ENCODE measurements at places on chromosomes 16 and 17. TPM values are rescaled to one million over a fixed set of nuclear protein-coding genes. Genes with fewer than 3 reads are reported as not detected.

Gene RAB40C
- total RNA-seq = 22.5 TPM

DNA sequence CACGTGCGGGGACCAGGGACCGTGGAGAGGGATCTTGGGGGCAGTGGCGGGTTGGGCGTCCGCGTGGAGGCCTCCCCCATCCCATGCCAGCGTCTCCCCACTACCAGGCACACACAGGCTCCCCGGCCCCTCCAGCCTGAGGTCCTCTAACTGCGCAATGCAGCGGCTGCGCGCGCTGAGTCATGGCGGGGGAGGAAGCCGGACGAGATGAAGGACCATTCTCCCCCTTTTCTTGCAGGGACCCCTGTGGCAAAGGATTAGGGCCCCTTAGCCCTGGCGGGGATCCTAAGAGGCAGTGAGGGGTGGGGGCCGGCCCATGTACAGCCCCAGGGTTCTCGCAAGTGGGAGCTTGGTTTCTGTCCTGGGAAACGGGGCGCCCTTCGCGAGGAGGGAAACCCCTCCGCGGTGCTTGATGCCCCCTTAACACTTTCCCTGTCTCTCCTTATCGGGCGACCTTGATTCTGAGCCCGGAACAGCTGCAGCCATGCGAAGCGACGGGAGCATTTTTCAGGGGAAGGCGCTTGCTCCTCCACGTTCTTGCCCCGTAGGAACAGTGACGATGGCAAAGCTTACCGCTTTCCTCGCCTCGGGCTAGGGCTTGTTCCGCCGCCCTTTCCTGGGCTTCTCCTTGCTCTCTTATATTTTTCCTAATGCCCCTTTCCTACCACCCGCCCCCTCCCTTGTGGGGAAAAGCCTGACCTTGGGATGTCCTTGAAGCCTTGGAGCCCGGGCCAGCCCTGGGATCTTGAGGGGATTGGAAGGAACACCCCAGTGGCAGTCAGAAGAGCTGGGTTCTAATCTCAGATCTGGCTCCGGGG, 592 bp downstream of the ALDOA start:
- DNase-seq = peak; percentile 40

DNA sequence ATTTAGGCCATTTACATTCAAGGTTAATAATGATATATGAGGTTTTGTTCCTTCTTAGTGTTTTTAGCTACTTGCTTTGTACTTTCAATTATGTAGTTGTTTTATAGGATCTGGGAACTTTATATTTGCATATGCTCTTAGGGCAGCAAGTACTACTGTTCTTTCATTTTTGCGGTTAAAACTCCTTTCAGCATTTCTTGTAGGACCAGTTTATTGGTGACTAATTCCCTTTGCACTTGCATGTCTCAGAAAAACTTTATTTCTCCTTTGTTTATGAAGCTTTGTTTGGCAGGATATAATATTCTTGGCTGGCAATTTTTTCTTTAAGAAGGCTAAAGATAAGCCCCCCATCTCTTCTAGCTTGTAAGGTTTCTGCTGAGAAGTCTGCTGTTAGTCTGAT, 131.3 kb upstream of the CDH8 start:
- DNase-seq = no peak

DNA sequence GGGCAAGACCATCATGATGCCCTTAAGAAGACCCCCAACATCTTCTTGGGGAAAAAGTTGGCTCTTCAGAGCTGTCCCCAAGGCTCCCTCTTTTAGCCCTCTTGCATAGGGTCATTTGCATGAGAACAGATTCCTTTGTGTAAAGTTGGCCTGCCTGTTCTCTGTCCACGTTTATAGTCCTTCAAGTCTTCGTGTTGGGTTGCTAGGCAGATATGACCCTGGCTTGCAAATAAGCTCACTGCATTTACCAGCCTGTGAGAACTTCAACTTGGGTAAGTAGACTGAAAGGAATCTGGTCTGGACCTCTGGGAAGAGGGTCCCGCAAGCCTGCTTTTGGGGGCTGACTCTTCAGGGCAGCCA, 2.9 kb downstream of the ARSG start:
- no peak for DNase-seq

- DNase-seq = no peak
These were observed 70.5 kb downstream of the GAS7 start for GRCh38 chr17:10127819-10128425.

DNA sequence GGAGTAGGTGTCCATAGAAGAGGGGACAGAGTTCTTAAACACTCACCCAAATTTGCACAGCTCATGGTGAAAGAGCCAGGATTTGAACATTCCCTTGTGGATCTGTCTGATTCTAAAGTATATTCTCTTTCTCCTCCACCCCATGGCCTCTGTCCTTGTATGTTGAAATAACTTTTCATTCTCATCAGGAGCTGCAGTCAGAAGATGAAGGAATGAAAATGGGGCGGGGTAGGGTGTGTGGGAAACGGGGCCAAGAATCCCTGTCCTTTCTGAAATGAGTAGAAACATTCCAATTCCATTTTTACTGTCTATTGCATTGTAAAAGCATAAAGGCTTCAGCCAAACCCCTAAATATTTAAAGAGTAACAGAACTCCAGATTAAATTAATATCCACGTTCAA, 42.8 kb downstream of the NOG start:
- DNase-seq = no peak

Gene SECTM1
- total RNA-seq = 0.22 TPM

- peak; percentile 94 for DNase-seq
These were observed 6.1 kb downstream of the GJD3 start for GRCh38 chr17:40358323-40359038.

DNA sequence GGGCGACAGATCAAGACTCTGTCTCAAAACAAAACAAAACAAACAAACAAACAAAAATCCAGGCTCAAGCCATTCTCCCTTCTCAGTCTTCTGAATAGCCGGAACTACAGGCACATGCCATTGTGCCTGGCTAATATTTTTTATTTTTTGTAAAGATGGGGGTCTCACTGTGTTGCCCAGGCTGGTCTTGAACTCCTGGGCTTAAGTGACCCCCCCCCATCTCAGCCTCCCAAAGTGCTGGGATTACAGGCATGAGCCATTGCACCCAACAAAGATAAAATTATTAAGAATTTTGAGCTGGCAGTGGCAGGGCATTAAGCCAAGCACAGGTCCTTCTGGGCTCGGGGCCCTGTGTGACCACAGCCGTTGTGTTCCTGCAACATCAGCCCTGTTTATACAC, 69.9 kb upstream of the CBX4 start:
- DNase-seq = no peak

Gene NDRG4
- 24.6 TPM for total RNA-seq

Gene ZNF830
- total RNA-seq = 15.8 TPM

GRCh38 chr17:28948873-28949184, 2.5 kb downstream of the PHF12 start:
- DNase-seq = no peak

GRCh38 chr17:48187872-48188608, 80.5 kb downstream of the SNX11 start:
- no peak for DNase-seq

GRCh38 chr17:56801459-56802178, 32.1 kb downstream of the C17orf67 start:
- DNase-seq = no peak

- no peak for DNase-seq
These were observed 39.6 kb upstream of the PSMD7 start for GRCh38 chr16:74257061-74257460.

Gene TMEM98
- total RNA-seq = 70.3 TPM

DNA sequence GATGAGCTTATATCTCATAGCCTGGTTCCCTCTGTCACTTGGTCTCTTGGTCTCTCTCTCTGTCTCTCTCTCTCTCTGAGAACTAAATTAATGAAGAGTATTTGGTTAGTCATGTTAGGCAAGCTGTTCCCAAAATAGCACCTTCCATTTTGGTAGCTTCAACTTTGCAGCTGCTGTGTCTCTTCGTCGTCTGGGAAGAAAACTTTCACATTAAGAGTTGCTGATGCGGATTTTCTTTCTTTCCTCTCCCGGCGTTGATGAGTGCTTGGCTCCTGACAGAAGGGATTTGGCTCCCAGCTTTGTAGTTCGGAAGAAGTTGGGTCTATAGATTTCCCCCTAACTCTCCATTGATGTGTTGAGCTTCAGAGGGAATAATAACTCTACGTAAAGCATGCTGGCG, at the start of gene RBFOX1:
TSS of gene RBFOX1 (plus strand) at position 235 of the 400 bp plus-strand sequence.
- no peak for DNase-seq

Gene KREMEN2
- 7.5 TPM for total RNA-seq

- DNase-seq = no peak
These were observed 59.0 kb downstream of the ANKFY1 start for GRCh38 chr17:4204710-4205173.

Gene MYH1
- not detected for total RNA-seq

DNA sequence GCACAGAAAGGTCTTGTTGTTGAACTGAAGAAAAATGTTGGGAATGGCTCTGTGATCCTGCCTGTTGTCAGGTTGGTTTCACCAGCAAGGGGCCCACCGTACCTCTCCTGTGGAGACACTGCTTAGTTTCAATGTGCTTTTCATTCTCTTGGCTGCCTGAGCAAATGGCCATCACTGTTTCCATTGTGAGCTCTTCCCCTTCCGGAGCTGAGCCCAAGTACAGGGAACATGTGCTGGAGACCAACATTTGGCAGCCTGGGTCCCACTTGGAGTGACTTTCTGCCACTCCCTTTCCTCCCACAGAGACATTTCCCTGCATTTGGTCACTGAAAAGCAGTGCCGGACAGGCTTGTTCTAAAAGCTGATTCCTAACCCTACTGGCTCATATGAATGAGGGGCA, 23.1 kb downstream of the GABARAPL2 start:
- DNase-seq = no peak

Gene IGF2BP1
- 434 TPM for total RNA-seq

Gene GPR139
- total RNA-seq = 0.55 TPM

GRCh38 chr16:86345516-86345915, 164.8 kb upstream of the FOXF1 start:
- no peak for DNase-seq

DNA sequence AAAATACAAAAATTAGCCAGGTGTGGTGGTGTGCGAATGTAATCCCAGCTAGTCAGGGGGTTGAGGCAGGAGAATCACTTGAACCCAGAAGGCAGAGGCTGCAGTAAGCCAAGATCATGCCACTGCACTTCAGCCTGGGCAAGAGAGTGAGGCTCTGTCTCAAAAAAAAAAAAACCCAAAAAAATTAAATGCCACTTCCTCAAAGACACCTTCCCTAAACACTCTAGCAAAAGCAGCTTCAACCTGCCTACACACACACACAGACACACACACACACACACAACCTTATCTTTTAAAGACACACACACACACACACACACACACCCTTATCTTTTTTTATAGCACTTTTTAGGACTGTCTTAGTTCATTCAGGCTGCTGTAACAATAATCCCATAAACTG, 201.7 kb upstream of the PSMD7 start:
- no peak for DNase-seq

GRCh38 chr17:70655176-70655958, 486.0 kb downstream of the KCNJ2 start:
- DNase-seq = no peak

GRCh38 chr17:34045990-34046389, 209.1 kb upstream of the CCL2 start:
- no peak for DNase-seq

Gene CLTC
- 238 TPM for total RNA-seq

DNA sequence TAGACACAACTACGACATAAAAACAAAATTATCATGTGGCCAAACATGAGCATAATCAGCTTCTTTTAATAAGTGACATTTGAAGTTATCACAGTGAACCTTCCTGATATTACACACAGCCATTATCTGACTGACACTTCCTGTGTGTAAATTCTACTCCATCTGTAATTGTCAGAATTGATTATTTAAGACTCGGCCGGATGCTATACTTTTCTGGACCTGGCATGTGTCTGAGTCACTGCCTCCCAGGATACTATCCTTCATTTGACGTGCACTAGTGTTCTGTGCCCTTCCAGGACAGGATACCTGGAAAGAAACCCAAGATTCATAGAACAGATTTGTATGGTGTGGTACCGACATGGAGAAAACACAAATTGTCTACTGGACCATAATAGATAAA, 242.0 kb downstream of the HS3ST3A1 start:
- DNase-seq = no peak

DNA sequence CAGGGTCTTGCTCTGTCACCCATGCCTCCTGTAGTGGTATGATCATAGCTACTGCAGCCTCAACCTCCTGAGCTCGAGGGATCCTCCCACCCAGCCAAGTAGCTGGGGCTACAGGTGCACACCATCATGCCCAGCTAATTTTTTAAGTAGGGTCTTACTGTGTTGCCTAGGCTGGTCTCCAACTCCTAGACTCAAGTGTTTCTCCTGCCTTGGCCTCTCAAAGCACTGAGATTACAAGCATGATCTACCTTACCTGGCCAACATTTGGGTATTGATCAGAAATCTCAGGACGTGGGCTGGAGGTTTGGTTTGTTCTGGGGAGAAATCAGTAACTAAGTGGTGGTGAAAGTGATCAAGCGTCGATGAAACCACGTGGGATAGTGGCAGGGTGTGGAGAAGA, 4.1 kb downstream of the CHD9 start:
- no peak for DNase-seq

DNA sequence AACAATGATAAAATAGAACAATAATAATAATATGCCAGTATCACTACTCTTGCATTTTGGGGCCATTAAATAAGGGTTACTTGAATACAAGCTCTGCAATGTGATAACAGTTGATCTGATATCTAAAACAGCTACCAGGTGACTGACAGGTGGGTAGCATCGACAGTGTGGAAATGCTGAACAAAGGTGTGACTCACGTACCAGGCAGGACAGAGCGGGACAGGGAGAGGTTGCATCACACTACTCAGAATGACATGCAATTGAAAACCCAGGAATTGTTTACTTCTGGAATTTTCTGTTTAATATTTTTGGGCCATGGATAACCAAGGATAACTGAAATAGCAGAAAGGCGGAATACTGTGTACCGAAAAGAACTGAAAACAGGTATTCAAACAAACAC, 15.8 kb upstream of the ZNF19 start:
- DNase-seq = no peak

DNA sequence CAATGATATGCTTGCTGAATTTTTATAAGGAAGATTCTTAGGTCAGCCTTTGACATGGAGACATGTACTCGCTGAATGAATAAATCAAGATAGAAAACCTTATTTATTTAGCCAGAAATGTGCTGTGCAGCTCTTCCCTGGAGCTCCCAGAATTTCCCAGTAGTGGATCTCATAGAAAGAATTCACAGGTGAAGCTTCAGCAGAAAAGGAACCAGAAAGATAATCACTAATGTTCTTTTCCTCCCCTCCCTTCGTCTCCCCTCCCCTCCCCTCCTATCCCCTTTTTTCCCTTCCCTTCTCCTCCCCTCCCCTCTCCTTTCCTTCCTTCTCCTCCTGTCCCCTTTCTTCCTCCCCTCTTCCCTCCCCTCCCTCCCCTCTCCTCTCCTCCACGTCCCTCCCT, 158.2 kb downstream of the MAP2K6 start:
- no peak for DNase-seq

GRCh38 chr16:25172831-25173230, 43.9 kb upstream of the AQP8 start:
- no peak for DNase-seq

GRCh38 chr17:28477928-28478327, 4.5 kb downstream of the SLC13A2 start:
- no peak for DNase-seq

- DNase-seq = no peak
These were observed 26.8 kb downstream of the SPHK1 start for GRCh38 chr17:76411247-76411646.

Gene SLC5A11
- not detected for total RNA-seq
